Activated naive CD8-positive, alpha-beta T cell treated with anti-CD3 and anti-CD28 coated beads, Interleukin-2, amount 10 ng/mL, durations not matched to agents 7 days and 5 days (primary cell): ENCODE measurements at places on chromosomes 7 and 10. TPM values are rescaled to one million over a fixed set of nuclear protein-coding genes. Genes with fewer than 3 reads are reported as not detected.

DNA sequence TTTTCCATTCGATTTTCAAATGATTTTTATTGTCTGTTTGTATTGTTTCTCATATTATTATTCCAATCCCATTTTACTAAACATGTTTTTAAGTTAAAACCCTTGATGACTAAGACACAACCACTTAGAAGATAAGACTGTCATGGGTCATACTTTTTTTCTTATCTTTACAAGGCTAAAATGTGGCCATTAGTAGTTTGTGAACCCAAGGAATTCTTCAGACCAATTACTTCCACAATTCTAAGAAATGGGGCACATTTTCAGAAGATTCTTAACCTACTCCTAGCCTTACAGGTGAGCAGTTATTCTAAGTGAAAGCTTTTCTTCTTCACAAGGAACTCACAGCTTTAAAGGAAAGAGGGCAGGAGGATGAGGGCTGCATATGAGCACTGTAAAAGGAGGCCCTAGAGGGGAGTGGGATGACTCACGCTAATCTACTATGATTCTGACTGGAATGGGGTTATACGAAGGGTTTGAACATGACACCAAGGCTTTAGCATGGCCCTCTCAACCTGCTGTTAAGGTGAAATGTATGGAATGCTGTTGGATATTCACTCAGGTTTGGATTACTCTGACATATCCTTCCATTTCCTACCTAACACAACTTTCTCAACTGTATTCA lies 81.0 kb downstream of the SORCS1 start:
- DNase-seq = no peak

HNRNPH3 gene
- total RNA-seq = 132 TPM

DNA sequence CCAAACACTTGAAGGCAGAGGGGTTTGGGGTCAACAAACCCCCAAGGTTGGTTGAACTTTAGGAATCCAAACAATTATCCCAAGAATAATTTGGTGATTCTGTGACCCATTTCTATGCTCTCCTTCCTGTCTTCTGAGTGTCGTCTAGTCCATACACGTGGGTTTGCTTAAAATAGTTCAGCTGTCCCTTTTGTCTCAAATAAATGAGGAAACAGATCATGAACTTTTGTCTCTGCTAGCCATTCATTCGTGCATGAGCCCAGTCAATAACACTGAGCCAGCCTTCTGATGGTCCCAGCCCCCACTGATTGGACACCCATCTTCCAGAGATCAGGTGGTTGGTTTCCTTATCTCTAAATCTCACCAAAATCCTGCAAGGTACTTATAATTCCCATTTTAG lies 255.4 kb downstream of the PRPF18 start:
- no peak for DNase-seq

DNA sequence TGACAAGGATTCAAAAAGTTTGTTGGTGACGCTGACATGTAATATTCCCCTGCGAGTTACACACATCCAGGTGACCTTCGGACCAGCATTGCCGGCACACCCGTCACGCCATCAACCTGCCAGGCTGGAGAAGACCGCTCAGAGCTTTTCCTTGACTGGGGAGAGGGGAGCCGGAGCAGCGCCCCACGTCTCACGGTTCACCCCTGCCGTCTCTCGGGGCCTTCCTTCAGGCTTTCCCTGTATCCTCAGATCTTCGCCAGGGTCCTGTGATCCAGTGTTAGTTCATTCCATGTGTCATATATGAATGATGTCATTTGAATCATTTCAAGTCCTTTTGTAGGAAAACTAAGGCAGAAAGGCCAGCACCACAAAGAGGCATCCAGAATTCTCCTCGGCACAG lies 127.8 kb downstream of the MGMT start:
- DNase-seq = no peak

DNA sequence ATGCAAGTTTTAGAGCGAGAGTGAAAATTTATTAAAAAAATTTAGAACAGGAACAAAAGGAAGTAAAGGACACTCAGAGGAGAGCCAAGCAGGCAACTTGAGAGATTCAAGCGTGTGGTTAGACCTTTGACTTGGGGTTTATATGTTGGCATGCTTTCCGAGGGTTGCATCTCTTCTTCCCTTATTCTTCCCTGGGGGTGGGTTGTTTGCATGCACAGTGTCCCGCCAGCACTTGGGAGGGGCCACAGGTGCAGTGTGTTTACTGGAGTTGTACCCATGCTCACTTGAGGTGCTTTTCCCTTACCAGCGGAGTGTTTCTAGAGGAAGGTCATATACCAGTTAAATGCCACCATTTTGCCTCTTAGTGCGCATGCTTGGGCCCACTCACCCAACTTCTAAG lies 96.3 kb downstream of the CHN2 start:
- DNase-seq = no peak

BTBD16 gene
- total RNA-seq = not detected

DNA sequence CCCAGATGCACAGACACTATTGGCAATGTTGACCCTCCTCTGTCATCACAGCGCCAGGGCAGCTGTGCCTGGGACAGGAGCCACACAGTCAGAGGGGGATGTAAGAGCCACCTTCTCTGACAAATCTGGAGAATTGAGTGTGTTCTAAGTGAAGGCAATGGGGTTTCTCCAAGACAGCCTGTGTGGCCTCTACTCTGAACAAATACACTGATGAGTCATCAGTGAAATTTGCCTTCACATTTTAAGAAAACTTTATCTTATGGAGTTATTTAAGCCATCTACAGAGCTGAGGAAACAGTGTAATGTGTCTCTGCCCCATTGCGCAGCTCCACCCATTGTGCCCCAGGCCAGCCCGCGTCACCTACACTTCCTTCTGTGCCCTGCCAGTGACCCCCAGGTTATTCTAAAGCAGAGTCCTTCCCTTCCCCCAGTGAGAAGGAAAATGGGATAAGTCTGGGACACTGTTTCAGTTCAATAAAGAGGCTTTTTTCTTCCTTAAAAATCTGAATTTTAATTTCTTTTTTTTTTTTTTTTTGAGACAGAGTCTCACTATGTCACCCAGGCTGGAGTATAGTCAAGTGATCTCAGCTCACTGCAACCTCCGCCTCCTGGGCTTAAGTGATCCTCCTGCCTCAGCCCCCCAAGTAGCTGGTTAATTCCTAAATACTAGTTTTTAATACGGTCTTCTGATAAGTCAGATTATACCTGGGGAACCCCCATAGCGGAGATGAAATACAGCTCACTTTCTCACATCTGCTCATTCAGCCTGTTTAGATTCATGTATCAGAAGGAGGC lies 21.8 kb downstream of the AKR1E2 start:
- DNase-seq = no peak

TMEM26 gene
- not detected for total RNA-seq

- DNase-seq = no peak
Observed at GRCh38 chr10:49359349-49360270, 36.3 kb downstream of the DRGX start.

DPYSL4 gene
- total RNA-seq = 8.5 TPM

- DNase-seq = no peak
Observed at GRCh38 chr10:123381224-123381623, 227.0 kb downstream of the BUB3 start.

DNA sequence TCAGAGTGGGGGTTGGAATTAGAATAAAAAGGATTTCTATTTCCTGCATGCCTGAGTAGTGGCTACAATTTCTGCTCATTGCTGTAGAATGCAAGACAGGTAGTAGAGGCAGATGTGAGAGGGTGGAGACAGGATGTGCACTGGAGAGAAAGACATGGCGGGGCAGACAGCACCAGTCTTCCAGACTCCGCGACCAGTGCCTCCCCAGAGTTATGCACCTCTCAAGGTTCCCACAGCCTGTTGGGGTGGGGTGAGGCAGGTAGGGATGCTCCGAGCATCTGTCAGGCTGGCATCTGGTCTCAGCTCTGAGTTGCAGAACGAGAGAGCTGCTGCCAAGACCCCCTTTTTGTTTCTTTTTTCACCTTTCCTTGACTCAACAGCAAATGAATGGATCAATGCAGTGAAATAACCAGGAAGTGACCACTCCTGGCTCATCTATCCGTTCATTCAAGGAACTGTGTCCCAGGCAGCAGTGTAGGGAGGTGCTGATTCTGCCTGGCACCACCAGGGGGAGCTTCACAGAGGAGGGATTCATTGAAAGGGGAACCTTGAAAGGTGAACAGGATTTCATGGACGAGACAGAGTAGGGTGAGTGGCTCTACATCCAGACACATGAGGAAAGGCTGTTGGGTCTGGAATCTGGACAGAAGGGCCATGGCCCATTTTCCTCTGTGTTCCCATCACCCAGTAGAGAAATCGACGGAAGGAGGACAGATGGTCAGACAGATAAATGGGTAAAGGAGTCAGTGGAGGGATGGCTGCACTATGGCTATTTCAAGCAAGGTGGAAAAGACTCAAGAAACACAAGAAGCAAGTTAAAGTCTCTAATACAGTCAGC lies 17.2 kb upstream of the SLC18A3 start:
- peak; percentile 59 for DNase-seq

ZNF32 gene
- total RNA-seq = 26.9 TPM

HOGA1 gene
- not detected for total RNA-seq

DNA sequence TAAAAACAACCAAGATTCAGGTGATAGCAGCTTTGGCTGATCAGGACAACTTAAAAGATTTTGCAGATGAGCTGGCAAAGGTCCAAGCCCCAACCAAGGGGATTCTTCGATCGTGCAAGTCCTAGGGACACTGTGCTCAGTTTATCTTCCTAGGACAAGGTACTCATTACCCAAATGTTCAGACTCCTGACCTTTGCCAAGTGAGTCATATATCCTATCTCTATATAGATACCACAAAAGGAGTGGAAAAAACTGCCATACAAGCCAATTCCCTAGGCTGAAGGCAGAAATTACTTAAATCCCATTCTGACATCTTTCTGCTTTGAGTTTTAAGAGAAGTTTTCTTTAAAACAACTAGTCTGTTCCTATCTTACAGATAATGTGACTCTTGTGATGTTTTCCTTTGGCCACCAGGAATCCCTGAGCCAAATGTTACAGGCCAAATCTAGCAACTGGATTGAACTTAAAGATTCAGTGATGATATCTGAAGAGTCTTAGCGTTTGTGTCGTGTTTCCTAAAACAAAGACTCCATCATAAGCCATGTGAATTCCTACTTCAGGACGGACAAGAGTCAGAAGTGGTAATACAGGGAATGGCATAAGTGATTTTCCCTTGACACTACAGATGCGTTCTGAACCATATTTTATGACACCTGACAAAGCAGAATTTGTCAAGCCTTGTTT lies 142.6 kb upstream of the ASAH2 start:
- no peak for DNase-seq

GRCh38 chr7:13028036-13028824 lies 340.8 kb downstream of the ARL4A start:
- DNase-seq = no peak

UBTD1 gene
- 1.4 TPM for total RNA-seq

DNA sequence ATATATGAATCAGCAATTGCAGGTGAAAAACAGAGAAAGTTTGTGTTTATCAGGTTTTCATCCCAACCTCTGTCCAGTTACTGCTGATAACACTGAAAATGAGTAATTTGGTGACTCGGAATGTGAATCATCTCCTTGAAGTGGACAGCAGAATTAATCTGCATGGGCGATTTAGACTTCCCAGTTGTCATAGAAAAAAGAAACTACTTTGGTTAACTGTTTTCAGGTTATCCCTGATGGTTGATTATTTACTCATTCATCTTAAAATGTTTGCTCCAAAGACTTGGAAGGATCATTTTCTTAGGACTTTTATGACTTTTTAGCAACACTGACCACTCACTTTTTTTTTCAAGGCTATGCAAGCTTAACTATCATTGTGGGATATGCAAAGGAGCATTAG lies 504.1 kb upstream of the ANKRD30A start:
- DNase-seq = no peak

DUS4L gene
- total RNA-seq = 10.1 TPM

EXOC6 gene
- total RNA-seq = 10.4 TPM

WNT8B gene
- 0.91 TPM for total RNA-seq

- DNase-seq = no peak
Observed at GRCh38 chr10:12774204-12774894, 227.2 kb downstream of the CCDC3 start.

LRRC27 gene
- total RNA-seq = 4.7 TPM

PNLIPRP3 gene
- not detected for total RNA-seq

DNA sequence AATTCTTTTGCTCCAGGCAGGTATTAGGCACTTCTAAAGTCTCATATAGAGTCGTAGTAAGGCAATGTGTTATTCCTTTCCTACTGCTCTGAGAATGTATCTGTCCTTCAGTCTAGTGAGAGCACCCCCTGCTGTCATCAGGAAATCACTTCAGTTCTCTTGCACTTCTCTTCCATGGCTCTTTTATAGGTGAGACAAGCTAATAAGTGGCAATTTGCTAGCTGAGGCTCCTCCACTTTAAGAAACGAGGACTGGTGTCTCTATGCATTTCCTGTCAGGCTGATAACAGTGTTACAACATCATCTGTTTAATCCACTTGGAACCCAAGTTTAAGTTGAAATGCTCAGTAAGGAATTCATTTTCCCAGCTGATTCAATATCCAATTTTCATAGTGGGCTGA lies 350.6 kb downstream of the TFEC start:
- DNase-seq = no peak

DNA sequence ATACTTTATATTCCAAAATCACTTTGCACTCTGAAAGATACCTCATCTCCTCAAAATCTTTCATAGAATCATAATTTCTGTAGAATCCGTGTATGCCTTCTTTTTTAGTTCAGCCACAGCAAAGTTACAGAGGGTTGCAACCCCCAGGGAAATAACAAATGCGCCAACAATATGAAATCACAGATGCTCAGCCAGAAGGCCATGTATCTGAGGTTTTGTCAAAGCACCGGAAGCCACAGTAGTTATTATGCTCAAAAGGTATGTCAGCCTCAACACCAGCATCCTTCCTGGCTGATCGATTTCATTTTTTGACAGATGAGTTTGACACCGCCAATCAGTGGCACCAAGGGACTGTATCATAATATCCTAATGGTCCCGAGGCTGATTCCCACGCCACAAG lies 204.1 kb downstream of the KCNMA1 start:
- DNase-seq = no peak

DNA sequence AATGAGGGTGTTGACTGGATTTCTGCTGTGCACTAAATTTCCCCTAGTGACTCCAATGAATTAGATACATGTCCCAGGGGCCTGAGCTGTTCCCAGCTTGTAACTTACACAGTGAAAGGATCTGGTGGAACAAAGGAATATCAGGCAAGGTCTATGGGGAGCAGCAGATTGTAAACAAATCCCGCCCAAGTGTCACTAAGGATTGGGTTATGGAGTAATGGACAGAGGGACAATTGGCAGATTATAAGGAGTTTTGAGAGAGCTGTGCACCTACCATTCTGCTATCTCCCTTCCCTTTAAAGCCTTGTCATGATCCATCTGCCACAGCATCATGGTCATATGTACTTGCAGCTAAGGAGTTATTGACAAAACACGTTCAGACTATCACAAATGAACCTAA lies 183.0 kb downstream of the RAB11FIP2 start:
- no peak for DNase-seq

GRCh38 chr10:71945819-71946474 lies 18.2 kb upstream of the CHST3 start:
- no peak for DNase-seq

- DNase-seq = no peak
Observed at GRCh38 chr10:30897048-30897447, 134.6 kb downstream of the ZNF438 start.

GRCh38 chr7:107810626-107811025 lies 7.6 kb upstream of the SLC26A3 start:
- DNase-seq = no peak
